Keratinocyte (primary cell): ENCODE measurements at places on chromosomes 16 and 17. TPM values are rescaled to one million over a fixed set of nuclear protein-coding genes. Genes with fewer than 3 reads are reported as not detected.

GRCh38 chr17:34670618-34671017 lies 91.2 kb downstream of the TMEM132E start:
- no peak for DNase-seq

- no peak for DNase-seq
These were observed 27.2 kb upstream of the SKAP1 start for GRCh38 chr17:48457080-48457836.

DNA sequence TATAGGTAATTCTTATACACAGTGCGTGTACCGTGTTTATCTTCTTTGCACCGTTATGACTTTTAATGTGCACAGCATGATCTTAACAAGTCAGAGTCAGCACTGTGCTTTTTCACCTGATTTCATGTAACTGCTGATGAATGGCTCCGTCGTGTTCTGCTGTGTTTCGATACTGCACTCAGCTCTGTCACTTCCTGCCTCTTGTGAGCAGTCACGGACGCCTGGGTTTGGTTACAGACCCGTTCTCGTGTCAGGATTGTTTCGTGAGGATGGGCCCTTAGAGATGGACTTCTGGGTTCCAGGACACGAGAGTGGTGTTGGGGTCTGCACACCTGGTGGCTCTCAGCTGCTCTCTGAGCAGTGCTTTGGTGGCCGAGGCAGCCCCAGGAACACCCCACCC lies 24.6 kb downstream of the TBCD start:
- no peak for DNase-seq

GRCh38 chr16:68644715-68645493 lies at the start of gene CDH3:
TSS of gene CDH3 (plus strand) at chr16:68645310. CDS start at chr16:68645380, 70 bp downstream.
- DNase-seq, result peak; percentile 80

TP53TG3F gene
- not detected in 3 replicates for polyA plus RNA-seq

DNA sequence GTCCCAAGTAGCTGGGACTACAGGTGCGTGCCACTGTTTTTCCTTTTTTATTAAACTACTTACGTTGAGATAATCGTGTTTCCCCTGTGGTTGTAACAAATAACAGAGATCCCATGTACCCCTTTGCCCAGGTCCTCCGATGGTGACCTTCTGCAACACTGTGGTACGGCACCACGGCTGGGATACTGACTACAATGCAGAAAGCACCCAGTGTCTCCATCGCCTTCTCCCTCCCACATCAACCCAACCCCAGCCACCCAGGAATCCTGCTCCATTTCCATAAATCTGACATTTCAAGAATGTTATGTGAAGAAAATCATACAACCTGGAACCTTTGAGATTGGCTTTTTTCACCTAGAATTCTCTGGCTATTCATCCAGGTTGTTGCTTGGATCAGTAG lies 22.1 kb downstream of the MPRIP start:
- DNase-seq, result no peak

DNA sequence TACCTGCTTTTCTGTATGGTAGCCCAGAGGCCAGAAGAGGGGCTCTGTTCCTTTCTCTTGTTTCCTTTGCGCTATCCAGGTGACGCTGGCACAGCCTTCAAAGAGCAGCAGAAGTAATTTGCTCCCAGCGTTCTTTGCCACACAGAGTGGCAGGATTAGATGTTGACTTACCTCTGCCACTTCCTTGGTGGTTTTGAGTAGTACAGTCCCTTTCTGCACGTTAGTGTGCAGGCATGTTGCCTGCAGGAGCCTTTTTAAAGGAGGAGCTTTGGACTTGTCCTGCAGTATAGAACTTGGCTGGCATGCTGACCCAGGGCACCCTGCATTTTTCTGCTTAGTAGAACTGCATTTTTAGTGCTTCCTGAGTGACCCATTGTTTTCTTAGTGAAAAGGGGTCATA lies at the start of gene ABCC11:
Gene ABCC11, minus strand, starts transcription at position 229 of the 400 bp plus-strand sequence. CDS start 15,618 bp downstream, outside the sequence.
- DNase-seq, result no peak

DNA sequence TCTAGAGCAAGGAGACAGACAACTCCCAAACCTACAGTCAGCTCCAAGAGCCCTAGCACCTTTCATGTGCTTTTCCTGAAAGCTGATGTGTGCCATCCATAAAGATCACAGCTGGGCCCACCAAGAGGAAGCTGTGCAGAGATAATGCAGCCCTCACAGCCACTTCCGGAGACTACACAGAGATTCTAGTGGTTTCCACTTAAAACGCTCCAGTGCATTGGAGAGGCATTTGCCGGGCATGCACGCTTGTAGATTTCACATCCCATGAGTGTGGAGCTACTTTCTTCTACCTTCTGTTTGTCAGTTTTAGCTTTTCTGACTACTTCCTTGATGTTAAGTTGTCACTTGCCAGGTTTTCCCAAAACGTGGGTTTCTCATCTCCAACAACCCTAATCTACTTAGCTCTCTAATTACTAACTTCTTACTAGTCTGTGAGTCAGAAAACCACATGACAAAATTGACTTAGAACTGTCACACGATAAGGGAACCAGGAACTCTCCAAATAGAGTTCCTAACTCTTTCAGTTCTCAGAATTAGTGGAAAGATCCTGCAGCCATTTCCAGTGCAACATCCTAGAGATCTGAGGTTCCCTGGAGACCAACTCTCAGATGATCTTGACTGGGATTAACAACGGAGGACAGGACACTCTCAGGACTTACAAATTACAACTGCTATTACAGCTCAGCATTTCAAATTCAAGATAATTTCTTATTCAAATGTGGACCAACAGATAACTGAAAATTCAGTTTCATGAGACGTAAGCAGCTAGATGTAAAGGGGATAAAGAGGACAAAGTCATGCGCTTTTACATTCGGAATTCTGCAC lies 28.6 kb downstream of the PMP22 start:
- no peak for DNase-seq

DNA sequence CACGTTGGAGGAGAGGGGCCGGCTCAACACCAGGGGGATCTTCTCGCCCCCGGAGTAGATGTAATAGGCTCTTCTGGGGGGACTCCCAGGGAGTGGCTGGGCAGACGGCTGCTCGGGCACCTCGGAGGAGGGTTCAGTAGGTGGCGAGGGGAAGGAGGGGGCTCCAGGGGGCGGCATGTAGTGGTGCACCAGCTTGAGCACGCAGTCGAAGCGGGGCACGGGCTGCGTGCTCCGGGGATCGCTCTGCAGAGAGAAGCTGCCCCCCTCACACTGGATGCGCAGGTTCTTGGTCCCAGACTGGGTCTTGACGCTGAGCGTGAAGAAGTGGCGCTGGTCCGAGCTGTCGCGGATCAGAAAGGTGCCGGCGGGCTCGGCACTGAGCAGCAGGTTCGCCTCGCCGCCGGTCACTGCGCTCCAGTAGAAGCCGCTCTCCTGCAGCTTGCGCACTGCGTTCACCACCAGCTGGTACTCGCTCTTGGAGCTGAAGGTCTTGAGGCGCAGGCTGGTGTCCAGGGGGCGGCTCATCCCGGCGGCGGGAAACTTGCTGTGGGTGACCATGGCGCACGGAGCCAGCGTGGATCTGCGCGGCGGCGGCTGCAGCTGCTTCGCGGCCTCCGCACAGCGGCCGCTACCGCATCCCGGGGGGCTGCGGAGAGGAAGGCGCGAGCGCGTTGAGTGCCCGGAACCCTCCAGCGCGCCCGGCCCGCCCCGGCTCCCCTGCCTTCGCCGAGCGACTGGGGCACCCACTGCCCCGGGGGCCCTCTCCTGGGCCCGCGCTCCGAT lies 1.1 kb downstream of the SOCS3 start:
- no peak for DNase-seq

DNA sequence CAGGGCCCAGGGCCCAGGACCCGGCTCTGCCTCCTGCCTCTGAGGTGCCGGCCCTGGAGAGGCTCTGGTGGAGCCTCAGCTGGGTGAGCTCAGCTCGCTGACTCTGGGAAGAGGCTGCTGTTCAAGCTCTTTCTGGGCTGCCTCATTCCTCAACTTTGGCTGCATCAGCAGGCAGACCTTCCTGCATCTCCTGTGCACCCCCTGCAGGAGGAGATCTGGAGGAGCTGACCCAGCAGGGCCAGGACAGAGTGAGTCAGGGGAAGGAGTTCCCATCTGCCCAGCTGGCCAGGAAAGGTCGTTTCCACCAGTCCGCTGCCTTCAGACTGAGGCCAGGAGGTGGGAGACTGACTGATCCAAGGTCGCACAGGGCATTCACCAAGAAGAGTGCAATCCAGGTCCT lies 10.7 kb downstream of the CRHR1 start:
- DNase-seq, result no peak

DNA sequence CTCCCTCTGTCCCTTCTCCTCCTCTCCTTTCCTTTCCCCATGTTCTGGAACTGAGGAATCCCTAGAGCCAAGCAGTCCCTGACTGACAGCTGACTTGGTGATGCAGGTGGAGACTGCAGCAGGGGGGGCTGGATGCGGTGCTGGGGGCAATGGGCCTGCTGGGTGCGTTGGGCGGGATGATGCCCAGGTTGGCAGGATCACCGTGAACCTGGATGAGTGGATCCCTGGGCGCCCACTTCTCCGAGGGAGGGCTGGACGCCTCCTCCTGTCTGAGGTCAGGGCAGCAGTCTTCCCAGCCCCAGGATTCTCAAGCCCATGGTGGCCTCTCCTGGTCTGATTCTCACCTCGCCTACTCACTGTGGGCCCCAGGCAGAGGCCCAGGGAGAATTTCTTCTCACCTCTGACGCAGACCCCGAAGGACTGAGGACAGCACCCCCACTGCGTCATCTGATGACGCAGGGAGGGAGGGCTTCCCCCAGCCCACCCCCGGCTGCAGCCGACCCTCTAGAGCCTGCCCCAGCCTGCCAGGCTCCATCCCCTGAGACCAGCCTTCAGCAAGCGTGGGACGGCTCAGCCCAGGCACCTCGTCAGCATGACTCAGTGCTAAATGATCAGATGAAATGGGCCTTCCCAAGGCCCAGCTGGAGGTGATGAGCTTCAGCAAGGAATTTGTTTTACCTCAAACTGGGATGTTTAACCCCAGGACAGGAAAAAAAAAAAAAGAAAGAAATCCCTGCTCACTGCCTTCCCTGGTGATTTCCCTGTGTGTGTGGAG lies 188.0 kb upstream of the TNRC6C start:
- DNase-seq, result no peak

C17orf67 gene
- 0.33 to 0.52 TPM (median 0.46 TPM) in 3 replicates for polyA plus RNA-seq

- no peak for DNase-seq
These were observed 1.1 kb downstream of the ATP2A1 start for GRCh38 chr16:28879261-28879840.

DNA sequence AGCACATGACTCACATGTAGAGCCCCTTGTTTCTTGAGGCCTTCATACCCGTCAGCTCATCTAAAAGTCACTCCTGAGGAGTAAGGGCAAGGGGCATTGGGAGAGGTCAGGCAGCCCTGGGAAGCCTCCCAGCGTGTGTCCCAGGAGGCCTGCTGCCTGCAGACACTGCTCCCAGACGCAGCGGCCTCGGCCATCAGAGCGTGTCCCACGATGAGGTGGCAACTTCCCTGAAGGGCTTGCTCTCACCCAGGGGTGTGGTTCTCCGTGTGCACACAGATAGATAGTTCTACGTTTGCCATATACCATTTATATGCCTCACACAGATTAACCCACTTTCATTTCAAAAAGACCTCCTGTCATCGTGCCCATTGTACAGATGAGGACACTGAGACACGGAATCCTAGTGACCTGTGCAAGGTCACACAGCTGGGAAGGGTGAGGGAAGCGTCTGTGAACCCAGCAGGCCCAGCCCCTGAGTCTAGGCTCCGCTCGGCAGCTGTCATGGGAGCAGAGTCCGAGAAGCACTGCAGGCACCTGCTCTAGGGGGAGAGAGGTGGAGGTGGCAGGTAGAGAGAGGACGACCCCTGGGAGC lies 8.3 kb downstream of the TUBB3 start:
- no peak for DNase-seq

DNA sequence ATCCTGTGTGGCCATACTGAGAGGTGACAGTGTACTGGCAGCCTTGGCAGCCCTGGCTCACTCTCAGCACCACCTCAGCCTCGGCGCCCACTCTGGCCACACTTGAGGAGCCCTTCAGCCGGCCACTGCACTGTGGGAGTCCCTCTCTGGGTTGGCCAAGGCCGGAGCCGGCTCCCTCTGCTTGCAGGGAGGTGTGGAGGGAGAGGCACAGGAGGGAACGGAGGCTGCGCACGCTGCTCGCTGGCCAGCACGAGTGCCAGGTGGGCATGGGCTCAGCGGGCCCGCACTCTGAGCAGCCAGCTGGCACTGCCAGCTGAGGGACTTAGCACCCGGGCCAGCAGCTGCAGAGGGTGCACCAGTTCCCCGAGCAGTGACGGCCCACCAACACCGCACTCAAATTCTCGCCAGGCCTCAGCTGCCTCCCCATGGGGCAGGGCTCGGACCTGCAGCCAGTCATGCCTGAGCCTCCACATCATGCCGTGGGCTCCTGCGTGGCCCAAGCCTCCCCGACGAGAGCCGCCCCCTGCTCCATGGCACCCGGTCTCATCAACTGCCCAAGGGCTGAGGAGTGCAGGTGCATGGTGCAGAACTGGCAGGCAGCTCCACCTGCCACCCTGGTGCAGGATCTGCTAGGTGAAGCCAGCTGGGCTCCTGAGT lies 184.4 kb upstream of the TOX3 start:
- no peak for DNase-seq

- DNase-seq, result no peak
These were observed 19.1 kb downstream of the ETV4 start for GRCh38 chr17:43526886-43527648.

GRCh38 chr17:9862220-9862619 lies 36.5 kb downstream of the GLP2R start:
- DNase-seq, result no peak

DNA sequence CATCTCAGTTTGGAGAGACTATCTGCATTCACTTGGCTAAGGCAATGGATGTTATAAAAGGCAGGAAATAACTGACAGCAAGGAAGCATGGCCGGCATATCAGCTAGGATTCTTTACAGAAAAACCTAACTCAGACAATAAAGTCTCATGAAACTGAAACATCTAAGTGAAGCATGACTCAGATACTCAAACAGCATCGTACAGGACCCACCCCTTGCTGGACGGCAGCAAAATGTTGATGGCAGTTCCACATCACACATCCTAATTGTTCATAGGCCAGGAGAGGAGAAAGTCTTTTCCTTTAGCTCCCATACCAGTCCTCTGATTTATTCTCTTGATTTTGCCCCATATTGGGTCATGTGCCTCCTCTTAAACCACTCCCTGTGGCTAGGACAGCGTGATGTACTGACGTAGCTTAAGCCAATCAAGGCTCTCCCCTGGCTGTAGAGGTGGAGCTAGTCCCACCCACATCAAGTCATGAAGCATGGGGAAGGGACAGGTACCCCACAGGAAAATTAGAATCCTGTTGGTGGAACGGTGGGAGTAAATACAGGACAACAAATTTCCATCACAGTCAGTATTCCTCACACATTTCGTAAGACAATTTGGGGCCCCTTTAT lies 178.9 kb downstream of the IRX3 start:
- no peak for DNase-seq

GPR142 gene
- polyA plus RNA-seq, result not detected in 3 replicates

GRCh38 chr16:68921637-68922036 lies 78.3 kb downstream of the TANGO6 start:
- peak; percentile 83 for DNase-seq
